CD4-positive, alpha-beta T cell treated with Interleukin-21 for 1 hour (primary cell): ENCODE measurements at places on chromosomes 6 and 20.

GRCh38 chr6:40819182-40819834, 219.7 kb downstream of the UNC5CL start:
- DNase-seq, result no peak

GRCh38 chr6:52059821-52060220, 27.6 kb downstream of the PKHD1 start:
- DNase-seq, result no peak

- no peak for DNase-seq
These were observed 4.6 kb downstream of the GUCA1A start for GRCh38 chr6:42177514-42178364.

DNA sequence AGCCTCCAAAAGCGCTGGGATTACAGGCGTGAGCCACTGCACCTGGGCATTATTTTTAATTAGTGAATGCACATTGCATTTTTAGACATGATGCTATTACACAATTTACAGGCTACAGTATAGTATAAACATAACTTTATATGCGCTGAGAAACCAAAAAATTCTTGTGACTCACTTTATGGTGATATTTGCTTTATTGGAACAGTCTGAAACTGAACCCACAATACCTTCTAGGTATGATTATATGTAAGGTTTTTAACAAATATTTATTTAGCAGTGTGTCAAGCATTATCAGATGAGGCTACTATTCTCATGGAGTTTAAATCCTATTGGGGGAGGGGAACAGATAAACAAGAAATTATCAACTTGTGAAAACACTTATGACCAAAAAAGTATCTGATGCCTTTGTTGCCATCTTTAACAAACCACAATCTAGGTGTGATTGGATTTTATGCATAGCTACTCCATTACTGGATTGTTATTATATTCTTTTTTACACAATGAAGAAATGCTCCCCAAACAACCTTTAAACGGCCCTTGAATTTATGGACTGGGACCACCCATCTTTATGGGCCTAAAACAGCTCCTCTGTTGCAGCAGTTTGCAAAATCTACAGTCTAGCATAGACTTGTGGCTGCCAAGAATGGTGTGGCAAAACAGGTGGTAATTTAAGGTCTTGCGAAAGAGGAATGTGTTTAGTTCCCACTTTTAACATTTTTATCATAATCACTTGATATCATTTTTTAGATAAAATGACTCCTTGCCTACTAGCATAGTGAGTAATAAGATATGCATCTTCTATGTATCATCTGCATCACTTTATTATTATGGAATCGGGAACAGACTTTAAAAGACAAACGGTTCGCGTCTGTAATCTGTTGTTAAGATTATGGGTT, 159.2 kb upstream of the C6orf118 start:
- no peak for DNase-seq

- no peak for DNase-seq
These were observed 225.4 kb downstream of the PRL start for GRCh38 chr6:22071270-22072041.

DNA sequence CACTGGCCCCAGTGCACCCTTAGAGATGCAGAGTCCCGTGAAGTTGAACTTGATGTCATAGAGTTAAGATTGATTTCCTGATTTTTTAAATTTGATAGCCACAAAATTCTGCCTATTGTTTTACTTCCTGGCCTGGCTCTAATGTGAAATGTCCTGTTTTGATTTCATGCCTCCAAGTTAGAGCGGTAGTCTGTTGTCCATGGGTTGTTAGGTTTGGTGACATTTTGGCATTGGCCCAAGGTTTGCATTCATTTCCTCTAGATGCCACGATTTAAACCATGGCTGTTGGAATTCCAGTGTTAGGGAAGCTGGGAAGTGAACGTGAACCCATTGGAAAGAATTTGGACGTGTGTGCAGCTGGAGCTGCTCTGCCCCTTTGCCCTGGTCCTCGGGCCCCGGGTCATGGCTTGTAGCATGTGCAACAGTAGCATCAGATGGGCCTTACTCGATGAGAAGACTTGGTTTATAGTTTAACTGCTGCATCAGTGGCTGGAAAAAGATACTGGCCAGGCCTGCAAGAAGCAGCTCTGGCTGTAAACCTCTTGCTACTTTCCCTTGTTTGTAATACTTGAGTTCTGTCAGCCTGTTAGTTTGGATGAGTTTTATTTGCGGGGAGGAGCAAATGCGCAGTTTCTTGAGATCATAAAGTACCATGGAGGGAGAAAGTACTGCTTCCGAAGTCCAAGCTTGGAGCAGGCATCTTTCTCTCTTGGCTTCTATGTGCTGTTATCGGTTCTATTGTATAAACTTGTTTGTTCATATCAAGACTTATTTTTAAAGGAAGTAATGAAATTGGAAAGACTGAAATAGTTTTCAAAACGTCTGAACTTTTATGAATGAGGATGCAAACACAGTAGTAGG, 121.4 kb upstream of the CLDN20 start:
- DNase-seq, result no peak
